ENCODE measurements at places on chromosomes 5 and 9. TPM values are rescaled to one million over a fixed set of nuclear protein-coding genes. Genes with fewer than 3 reads are reported as not detected.
A peak's percentile ranks its signal among the peaks of the same experiment; 100 is the strongest.

- DNase-seq, result no peak
These were observed 306.8 kb downstream of the SPOCK1 start for GRCh38 chr5:137192293-137192743.

The FSD1L gene
- 1.4 TPM for total RNA-seq

DNA sequence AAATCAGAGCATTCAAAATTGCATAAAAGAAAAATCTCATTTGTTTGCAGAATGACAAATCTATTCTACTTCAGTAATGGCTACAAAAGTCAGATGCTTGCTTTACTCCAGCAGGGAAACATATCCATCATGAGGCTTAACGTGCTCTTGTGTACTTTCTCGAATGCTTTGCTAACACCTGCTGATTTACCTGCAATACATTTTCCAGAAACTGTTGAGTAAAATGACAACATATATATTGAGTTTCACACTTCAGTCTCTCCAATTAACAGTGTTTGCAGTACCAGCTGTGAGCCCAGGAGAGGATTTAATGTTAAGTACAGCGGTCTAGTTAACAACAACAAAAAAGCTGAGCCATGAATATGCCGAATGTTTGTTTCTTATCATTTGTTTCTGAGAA is 391.5 kb upstream of the SMC2 start:
- DNase-seq, result no peak

DNA sequence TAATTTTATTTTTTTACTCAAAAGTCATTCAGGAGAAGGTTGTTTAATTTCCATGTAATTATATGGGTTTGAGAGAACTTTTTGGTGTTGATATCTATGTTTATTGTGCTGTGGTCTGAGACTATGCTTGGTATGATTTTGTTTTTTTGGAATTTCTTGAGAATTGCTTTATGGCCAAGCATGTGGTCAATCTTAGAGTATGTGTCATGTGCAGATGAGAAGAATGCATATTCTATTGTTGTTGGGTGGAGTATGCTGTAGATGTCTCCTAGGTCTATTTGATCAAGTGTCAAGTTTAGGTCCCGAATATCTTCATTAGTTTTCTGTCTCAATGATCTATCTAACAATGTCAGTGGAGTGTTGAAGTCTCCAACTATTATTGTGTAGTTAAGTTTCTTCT is 134.9 kb downstream of the HMHB1 start:
- DNase-seq, result no peak

The MEIKIN gene
- not detected for total RNA-seq

The PCDHAC1 gene
- total RNA-seq, result not detected

The ANKS6 gene
- 8.5 TPM for total RNA-seq

The RCL1 gene
- 75.7 TPM for total RNA-seq

DNA sequence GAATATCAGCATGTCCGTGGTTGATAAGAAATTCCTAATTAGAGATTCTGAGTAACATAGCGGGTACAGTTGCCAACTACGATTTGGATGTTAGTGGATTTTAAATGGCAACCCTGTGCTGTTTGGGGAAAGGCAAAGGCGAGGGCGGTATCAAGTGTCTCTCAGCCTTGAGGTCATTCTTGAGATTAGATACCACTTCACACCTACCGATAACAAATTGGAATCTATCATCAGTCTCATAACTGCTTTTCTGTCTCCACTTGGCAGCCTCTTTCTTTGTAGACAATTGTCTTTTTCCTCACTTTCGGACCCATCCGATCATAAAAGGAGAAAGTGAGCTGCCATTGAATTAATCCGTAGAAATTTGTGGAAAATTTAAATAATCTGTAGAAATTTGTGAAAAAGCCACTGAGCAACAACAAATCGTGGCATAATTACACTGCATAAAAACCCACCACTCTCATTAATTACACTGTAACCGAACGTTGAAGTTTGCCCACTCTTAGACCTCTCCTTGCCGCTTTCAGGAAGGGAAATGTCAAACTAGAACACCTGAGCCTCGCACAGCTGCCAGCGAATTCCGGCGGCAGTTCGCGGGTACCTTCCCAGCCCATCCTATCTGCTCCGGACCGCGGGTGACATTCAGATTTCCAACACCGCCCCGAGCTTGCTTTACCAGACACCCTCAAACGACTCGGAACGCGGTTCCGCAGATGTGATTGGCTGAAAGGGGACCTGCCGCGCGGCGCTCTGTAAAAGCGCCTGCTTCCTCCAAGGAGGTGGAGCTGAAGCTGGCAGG is 849 bp upstream of the RGMB start:
- peak; percentile 82 for DNase-seq

DNA sequence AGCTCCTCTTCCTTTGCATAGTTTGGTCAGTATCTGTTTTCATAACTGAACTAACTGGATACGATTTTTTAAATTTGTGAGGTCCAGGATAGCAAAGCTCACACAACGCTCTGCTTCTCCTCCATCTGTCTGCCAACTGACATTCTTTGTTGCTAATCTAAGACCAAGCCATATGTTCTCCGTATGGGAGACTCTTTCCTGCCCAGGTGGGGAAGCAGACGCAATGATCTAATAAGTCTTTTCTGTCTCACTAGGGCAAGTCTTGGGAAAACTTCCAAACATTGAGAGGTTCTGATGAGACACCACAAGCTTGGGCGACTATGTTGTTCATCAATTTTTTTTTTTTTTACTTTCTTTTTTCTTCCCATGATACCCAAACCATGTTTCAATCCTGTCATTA is 558.5 kb downstream of the EFNA5 start:
- no peak for DNase-seq

- DNase-seq, result no peak
These were observed 64.9 kb downstream of the SUSD1 start for GRCh38 chr9:112110094-112110776.

DNA sequence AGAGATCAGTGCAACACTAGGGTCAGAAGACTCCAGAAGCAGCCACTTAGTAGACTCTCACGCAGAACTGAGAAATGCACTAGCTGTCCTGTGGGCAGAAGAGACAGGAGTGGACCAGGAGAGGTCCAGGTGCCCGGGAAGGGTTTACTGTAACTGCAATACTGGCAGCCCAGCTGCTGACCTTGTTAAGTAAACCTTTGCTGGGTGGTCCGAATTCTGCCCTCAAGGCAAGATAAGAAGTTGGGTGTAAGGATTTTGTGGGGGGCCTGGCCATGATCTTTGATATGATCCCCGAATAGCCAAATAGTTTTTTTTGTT is 91.3 kb downstream of the PDE6A start:
- DNase-seq, result no peak

- DNase-seq, result no peak
These were observed 10.1 kb upstream of the GRIA1 start for GRCh38 chr5:153480401-153480800.

The GABRB2 gene
- not detected for total RNA-seq

GRCh38 chr5:125325488-125326149 is 579.2 kb upstream of the ZNF608 start:
- no peak for DNase-seq

DNA sequence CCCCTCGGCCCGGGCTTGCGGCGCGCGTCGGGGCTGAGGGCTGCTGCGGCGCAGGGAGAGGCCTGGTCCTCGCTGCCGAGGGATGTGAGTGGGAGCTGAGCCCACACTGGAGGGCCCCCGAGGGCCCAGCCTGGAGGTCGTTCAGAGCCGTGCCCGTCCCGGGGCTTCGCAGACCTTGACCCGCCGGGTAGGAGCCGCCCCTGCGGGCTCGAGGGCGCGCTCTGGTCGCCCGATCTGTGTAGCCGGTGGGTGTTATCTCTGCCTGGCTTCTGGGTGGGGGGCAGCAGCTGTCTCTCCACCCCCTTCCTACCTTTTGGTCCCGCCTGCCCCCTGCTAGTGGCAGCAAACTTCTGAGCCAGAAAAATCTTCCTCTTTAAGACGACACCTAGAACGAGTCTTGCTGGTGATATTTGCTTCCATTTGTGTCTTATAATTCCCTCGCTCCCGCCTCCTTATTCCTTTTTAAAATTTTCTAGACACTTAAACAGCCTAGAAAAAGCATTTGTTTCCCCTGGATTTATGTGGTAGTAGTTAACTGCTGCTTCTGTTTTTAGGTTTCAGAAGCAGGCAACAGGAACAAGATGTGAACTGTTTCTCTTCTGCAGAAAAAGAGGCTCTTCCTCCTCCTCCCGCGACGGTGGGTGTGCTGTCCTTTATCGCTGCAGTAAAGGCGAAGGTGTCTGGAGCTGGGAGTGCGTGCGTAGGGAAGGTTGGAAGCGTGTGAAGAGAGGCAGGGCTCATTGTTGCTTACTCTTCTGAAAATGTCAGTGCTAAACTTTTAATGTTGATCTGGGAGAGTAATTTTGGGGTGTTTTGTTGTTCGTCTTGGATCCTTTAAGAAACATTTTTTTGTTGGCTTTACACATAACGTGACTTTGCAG is 554 bp downstream of the JAK2 start:
- DNase-seq, result peak; percentile 80

The SLC35A4 gene
- total RNA-seq, result 62.2 TPM

GRCh38 chr5:59487772-59488729 is 405.5 kb downstream of the PDE4D start:
- DNase-seq, result no peak

GRCh38 chr5:141960018-141960417 is 2.0 kb upstream of the PCDH12 start:
- no peak for DNase-seq

The NUTM2F gene
- total RNA-seq, result not detected

- no peak for DNase-seq
These were observed 122.9 kb downstream of the MACROH2A1 start for GRCh38 chr5:135276151-135276550.

GRCh38 chr9:99966716-99967115 is 60.3 kb downstream of the STX17 start:
- DNase-seq, result no peak

- no peak for DNase-seq
These were observed 65.2 kb downstream of the SREK1 start for GRCh38 chr5:66209350-66209749.

All from suprapubic skin (tissue), 4 donors.